Central memory CD4-positive, alpha-beta T cell (primary cell): ENCODE measurements at places on chromosomes 5 and 9.
A peak's percentile ranks its signal among the peaks of the same experiment; 100 is the strongest.

GRCh38 chr5:127840198-127840524 lies 137.0 kb downstream of the CCDC192 start:
- no peak for DNase-seq

DNA sequence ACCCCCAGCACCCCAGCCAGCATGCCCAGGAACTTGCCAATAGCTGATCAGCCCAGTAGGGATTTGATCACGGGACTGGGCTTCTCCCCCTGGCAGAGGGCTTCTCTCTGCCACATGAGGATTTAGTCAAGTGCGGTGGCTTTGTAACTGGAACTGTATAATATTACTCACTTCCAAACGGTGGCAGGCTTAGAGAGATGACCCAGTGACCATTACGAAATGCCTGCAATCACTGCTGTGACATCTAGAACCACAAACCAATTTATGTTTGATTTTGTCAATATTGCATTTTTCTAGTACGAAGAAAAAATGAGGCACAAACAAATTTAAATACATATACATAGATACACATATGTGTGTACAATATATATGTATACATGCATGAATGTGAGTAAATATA lies 192.1 kb downstream of the ERCC6L2 start:
- DNase-seq: no peak

DNA sequence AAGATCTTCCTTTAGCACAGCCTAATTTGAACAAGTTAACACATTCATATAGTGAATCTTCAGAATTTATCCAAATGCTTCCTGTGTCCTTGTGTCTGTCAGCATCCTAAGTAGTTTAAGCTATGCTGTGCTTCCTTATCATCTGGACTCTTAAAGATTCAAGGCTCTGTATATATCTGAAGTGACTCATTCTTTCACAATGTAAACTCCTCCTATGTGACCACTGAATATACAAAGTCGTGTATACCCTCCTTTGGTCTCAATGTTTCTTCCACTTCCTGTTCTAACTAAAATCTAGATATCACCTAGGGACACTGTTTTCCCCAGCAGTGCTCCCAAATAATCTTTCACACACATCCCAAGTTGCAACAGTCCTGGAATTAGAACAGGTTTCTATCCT lies 935.7 kb upstream of the NUDT12 start:
- DNase-seq: no peak

GRCh38 chr5:94968507-94969095 lies 316.3 kb downstream of the MCTP1 start:
- peak; percentile 2 for DNase-seq

- DNase-seq: no peak
These were observed 98.9 kb downstream of the LIX1 start for GRCh38 chr5:97043511-97043910.

GRCh38 chr5:175796536-175797499 lies 74.6 kb upstream of the CPLX2 start:
- peak; percentile 77 for DNase-seq

GRCh38 chr9:91949946-91950664 lies at the start of gene ROR2:
TSS of gene ROR2 (minus strand) at chr9:91950228.
- DNase-seq: peak; percentile 24

GRCh38 chr5:159097784-159098602 lies 1.7 kb downstream of the EBF1 start:
- DNase-seq: no peak

DNA sequence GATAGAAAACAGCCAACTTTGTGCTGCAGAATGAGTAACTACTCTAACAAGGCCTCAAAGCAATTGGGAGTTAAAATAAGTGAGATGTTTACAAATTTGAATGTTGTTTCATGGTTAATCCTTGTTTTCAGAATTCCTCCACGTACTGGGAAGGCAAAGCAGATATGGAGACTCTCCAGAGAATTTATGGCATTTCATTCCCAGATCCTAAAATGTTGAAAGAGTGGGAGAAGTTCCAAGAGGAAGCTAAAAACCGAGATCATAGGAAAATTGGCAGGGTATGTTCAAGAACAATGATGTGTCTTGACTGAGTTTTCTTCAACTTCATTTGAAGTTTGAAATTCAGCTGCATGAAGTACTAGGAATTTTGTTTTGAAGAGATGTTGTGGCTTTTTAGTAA lies 16.4 kb downstream of the TARS1 start:
- no peak for DNase-seq

- DNase-seq: no peak
These were observed 19.5 kb downstream of the RXRA start for GRCh38 chr9:134345737-134346136.

DNA sequence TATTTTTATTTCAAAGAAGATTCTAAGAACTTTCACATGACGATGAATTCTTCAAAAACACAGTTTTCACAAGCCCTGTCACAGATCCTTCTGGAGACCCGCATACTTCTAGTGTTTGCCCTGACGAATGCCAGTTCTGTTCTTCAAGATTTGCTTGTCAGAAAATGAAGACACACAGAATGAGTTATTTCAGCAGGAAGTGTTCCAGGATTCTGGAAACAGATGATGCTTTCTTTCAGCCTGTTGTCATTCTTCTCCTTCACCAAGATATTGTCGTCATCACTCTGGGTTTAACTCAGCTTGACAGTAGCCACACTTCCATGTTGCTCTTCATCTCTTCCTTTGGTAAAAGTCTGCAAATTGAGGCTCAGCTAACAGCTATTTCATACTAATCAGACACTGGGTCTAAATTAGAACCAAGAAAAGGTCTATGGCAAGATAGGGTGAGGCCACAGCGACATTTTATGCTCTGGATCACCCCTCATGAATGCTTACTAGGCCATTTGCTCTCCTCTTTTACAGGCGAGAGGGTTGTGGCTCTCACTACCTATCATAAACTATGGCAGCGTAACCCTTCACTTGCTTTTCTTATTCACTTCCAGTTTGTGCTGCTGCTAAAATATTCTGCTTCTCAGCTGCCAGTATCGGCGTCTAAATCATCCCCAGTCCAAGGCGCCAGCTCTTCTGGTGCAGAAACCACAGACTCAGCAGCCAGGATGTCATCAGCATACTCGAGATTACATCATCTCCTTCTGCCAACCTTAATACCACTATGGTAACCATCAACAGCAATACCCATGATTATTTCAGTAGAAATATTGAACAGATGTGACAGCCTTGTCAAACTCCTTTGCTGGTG lies 159.6 kb upstream of the TBCA start:
- peak; percentile 42 for DNase-seq

- no peak for DNase-seq
These were observed 15.7 kb downstream of the NUDT12 start for GRCh38 chr5:103546858-103547257.

- no peak for DNase-seq
These were observed 1.3 kb downstream of the RASA1 start for GRCh38 chr5:87268970-87269377.

DNA sequence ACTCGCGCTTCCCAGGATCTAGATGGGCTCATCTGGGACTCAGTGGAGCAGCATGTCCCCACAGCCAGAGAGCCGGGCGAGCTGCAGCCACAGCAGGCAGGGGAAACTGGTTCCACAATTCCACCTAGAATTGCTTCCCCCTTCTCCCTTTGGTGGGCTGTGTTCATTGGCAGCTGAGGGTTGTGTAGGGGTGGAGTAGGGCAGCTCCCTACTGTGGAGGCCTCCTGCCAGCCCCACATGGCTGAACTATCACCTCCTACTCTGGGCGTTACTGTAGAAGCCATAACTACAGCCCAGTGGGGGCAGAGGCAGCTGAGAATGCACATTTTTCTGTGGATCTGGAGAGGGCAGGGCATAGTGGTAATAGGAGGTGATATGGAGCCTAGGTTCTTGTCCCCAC lies 44.8 kb downstream of the PPARGC1B start:
- DNase-seq: no peak

DNA sequence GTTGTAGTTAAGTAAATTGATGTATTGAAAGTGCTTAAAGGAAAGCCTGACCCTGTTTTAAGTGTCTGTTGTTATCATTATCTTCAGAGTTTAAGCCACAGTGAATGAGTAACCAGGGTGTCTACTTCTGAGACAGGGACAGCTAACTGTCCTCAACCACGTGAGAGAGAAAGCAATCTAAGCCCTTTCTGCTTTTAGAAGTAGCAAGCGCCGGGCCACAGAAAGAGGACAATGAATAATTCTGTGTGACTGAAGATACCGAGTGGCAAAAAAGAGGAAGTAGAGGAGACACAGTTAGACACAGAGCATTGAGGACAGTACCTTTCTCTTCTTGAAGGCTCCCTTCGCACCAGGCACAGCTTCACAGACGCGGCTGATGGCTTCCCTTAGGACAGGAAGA lies 86.3 kb downstream of the S1PR3 start:
- DNase-seq: no peak

DNA sequence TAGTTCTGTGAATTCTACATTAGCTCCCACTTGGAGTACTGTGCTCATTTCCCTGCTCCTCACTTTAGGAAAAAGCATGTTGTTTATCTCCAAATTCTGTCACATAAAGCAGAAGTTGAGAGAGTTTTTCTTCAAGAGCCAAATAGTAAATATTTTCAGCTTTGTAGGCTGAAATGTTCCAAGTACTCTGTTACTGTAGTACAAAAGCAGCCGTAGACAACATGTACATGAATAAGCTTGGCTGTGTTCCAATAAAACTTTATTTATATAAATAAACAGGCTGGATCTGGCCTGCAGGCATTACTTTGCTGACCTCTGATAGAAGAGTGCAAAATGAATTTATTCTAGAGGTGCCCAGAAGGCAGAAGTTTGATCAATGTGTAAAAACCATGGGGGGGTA lies 73.0 kb upstream of the AGXT2 start:
- DNase-seq: no peak

DNA sequence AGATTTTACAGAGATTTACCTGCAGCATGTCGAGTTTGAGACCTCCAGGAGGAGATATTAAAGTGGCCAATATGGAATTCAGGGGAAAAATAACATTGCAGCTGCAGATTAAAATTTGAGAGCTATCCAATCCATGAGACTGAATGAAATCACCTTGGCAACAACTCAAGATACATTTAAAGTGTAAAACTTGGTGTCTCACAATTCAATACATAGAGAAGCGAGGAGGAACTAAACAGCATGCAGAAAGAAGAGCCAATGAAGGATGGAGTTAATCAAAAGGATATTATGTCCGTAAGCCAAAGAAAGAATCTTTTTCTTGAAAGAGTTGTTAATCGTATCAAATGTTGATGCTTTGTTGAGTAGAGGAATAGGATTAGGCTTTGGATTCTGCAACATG lies 455.1 kb downstream of the CDH18 start:
- no peak for DNase-seq

GRCh38 chr9:138021251-138022056 lies 143.9 kb downstream of the CACNA1B start:
- no peak for DNase-seq

DNA sequence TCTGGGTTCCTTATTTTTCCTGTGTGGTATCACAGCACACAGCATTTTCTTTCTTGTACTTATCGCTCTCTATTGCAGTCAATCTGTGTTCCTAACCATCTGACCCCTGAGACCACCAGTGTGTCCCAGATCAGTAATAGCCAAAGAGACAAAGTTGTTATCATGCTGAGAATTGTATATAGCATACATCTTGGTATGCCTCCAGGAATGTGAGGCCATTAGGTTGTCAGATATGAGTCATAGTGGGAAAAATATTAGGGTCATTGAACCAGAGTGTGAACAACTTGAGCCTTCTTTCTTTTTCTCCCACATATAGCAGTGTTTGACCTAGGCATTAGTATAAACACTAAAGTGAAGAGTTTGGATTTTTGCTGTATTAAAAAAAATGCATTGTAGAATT lies 106.3 kb downstream of the NDUFAF2 start:
- no peak for DNase-seq

DNA sequence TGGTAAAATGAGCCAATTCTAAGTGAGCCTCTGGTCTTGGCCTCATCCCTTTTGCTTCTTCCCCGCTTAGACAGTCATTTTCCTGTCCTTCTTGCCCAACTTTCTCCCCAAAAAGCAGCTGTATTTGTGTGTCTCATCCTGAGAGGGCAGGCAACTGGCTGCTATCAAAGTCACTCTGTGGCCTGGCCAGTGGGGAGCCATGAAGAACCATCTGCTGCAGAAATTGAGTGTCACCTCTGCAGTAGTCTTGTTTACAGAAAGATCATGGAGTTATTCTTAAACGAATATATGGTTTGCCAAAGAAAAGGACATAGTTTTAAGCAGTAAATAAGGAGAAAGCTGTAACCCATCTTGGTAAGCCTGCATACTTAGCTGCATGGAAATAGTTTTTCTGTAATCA lies 233.6 kb upstream of the ELAVL2 start:
- DNase-seq: no peak

DNA sequence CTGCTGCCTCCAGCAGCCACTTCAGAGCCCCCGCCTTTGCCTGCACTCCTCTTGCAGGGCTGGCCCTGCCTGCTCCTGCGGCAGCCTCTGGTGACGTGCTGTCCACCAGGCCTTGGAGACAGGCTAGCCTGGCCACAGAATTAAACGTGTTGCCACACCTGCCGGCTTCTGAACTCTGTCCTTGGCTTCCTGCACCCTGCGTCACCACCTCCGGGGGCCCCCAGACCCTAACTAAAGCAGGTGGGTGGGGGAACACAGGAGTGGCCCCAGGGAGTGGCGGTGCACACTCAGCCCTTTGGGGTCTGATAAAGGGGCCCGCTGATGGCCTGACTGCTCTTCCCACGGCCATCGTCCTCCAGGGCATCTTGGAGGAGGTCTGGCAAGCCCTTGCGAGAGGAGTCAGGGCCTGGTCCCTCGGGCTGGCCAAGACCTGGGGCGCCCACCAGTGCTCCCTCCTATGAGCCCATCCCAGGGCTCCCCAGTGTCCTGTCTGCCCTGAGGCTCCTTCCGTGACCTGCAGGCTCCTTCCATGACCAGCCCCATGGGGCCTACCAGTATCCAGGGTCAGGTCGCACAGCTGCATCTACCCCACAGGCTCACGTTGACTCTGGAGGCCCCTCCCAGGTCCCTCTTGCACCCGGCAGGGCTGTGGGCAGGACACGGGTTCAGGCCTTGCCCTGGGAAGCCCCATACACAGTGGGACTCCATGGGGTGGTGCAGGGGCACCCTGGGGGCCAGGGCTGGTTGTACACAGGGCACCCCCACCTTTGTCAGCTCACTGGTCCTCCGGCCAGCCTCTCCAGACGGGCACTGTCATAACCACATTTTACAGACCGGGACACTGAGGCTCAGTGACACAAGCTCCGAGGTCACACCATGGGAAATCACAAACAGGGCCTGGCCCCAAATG lies 1.0 kb upstream of the MAMDC4 start:
- no peak for DNase-seq

DNA sequence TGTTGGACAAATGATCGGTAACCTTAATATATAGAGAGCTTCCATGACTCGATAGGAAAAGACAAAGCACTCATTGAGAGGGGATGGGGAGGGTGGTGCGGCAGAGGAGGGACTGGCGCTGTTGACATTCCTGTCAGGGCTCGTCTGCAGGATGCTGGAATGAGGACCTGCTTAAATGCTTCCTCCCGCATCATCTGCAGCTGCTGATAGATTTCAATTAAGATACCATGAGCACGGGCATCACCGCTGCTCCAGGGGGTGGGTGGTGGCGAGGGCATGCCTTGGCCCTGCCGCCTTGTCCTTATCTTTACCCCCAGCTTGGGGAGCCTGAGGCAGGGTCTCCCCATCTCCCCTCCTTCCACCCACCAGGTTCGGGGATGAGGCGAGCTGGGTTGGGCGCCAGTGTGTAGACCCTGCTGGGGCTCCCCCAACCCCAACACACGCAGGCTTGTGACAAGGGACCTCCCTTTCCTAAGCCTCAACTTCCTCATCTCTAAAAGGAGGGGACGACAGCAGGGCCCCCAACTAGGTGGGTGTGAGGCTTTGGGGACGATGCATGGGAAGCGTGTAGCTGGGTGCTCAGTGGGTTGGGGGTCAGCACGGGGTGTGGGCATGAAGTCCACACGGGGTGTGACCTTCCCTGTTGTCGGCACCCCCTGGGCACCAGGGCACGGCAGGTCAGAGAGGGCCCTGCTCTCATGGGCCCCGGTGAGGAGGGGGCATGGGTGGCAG lies 11.7 kb upstream of the QRFP start:
- DNase-seq: no peak

GRCh38 chr5:57113481-57113880 lies 60.4 kb upstream of the GPBP1 start:
- DNase-seq: no peak
